Daoy (cell line): ENCODE measurements at places on chromosomes 12 and 14.
A peak's percentile ranks its signal among the peaks of the same experiment; 100 is the strongest.

DNA sequence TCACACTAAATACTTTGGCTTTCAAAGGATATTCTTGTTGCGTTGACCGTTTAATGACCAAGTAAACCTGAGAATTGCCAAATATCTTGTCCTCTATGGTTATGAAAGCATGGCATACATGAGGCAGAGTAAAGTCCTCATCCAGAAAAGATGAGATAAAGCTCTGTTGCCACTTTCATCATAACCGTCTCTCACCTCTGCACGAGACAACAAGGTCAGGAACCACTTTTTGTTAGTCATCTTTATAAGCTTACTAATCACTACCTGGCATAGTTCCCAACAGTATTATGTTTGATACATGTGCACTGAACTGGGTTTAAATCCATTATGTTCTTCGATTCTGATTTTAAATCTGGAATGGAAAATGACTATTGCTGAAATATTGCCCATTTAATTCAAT, 31.3 kb downstream of the PTPRB start:
- DNase-seq: peak; percentile 25

GRCh38 chr12:96876966-96877365, 30.1 kb upstream of the NEDD1 start:
- DNase-seq: peak; percentile 30

DNA sequence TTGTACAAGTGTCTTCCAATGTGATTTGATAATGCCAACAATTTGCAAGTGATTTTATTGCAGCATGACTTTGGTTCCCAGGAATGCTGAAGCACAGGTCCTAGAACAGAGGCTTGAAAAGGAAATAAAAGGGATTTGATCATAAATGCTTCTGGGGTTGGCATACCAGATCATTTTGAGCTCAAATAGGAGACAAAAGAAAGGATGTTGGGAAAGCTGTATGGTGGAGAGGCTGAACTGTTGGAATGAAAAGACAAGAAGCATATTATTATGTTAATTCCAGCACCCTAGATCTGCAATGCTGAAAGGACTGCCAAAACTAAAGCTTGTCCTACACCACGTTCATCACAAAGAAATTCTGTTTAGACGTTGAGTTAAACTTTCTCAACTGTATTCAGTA, 143.1 kb downstream of the BICD1 start:
- DNase-seq: no peak

DNA sequence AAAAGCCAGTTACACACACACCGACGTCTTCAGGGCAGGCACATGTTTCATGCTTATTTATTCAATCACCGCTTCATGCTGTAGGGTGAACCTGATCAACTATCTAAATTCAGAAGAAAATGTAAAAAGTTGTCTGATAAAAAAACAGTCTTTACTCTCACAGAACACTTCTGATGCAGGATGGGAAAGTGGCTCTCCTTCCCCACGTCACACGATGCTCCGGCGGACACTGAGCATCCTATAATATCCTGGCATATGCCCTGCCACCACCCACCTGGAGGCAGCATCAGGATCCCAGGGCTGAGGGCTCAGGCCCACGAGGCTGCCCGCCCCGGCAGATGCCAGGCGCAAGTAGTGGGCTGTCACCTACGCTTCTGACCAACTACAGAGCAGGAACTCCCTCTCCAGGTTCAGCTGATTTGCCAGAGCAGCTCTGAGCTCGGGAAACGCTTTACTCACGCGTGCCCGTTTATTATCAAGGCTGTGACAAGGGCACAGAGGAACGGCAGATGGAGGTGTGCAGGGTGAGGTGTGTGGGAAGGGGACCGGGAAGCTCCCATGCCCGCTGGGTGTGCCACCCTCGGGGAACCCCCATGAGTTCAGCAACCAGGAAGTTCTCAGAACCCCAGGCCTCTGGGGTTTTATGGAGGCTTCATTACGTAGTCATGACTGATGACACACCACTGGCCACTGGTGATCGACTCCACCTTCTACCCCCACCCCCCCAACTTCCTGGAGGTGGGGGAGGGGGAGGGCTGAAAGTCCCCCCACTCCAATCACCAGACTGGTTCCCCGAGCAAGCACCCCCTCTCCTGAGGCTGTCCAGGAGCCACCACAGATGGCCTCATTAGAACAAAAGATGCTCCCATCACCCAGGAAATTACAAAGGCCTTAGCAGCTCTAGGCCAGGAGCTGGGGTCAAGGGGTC, 32.1 kb downstream of the SLC15A4 start:
- DNase-seq: peak; percentile 46

GRCh38 chr12:68370006-68370590, 37.9 kb upstream of the MDM1 start:
- DNase-seq: no peak

- DNase-seq: peak; percentile 50
Observed at GRCh38 chr14:32038876-32039275, 38.2 kb upstream of the ARHGAP5 start.

GRCh38 chr12:7806863-7807487, 17.8 kb downstream of the NANOG start:
- DNase-seq: peak; percentile 74

DNA sequence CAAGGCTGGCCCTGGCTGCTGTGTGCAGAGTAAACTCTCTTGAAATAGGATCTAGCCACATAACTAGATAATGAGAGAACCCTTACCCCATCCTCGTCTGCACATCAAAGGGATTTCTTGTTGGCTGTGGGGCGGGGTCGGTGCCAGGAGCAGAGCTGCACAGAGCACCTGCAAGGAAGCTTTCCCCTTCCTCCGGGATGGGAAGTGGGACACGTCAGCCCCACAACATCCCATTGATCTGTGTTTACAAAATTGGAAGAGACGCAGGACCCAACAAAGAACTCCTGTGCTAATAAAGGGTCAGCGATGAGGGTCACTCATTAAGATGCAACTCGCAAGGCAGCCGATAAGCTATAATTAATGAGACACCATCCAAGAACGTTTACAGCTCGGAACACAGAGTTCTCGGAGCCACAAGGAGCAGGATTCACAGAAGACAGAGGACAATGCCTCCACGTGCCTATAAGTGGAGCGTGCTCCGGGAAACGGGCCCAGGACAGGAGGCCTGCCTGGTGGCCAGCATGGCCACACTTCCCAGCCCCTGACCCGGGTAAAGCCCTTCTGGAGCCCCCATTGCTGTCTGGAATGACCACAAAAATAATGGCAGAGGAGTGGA, 171.5 kb downstream of the SLC15A4 start:
- DNase-seq: no peak

DNA sequence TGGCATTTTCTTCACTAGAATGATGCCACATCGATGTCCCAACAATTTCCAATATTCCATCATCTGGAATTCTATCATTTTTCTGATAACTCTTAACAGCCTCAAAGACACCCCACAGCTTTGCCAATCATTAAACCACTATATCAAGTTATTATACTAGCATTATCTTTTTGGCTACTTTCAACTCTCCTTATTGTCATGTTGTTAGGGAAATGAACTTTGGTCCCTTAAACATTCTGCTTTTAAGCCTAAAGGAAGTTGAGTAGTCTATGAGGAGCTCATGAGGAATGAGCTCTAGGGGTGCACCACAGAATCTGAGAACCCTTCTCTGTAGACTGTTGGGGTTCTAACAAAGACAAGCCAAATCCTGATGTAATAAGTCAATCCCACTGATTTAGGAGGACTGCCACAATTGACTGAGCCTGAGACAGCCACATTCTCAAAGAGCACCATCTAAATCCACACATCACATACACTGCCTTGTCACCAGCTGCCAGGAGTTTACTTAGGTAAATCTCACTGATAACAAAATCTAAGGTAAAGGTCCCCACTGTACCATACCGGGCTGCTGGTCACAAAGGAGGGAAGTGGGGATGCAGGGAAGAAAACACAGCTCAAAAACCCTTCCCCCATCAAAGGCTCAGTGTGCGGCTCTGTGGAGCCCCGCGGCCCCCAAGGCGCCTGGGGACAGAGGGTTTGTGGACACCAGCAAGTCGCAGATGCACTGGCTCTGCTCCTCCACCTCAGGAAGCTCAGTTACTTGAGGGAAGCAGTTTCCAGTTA, 58.2 kb downstream of the SETD3 start:
- no peak for DNase-seq

GRCh38 chr14:21162081-21162480, 6.2 kb upstream of the OR5AU1 start:
- DNase-seq: no peak
